CD4-positive, alpha-beta T cell treated with Interleukin-17A for 1 hour (primary cell): ENCODE measurements at places on chromosomes 5 and 9.
A peak's percentile ranks its signal among the peaks of the same experiment; 100 is the strongest.

GRCh38 chr9:127898433-127899127, 823 bp downstream of the ST6GALNAC6 start:
- DNase-seq: no peak

DNA sequence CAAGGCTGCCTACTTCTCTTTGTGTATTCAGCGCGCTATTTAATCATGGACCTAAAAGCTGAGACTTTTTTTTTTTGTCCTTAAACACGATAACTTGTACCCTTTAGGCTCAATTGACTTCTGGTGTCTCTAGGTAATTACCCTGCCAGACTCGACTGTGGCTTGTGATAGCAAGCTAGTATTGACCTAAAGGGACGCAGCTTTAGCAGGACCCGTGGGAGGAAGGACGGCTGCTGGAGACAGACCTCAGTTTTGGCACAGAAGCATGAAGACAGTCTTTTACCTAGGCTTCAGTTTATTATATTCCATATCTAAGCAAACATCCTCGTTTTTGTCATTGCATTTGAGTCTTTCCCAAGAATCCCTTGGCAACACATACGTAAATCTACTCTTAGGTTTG, 115.3 kb downstream of the SMC2 start:
- DNase-seq: no peak

DNA sequence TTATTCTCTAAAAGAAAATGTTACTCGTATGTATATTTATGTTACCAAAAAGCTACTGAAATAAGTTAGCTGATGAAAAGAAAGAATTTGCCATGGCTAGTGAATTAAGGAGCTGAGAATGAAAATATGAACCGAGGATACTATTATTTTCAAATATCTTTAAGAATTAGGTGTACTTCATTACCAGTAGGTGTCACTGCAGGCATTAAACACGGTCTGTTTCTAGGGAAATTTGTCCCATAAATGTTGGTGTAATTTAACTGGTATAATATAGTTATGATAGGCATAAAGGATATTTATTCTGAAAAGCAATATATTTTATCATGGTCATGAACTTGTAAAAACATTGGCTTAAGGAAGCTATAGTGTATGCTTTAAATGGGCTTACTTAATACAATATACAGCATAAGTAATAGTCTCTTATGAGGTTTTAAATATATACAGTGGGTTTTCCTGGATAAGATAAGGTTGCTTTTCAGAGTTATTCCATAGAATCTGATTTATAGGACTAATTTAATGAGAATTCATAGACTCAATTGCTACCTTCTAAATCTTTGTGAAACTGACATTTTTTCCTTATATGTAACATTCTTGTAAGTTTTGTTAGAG, 72.4 kb upstream of the MPDZ start:
- DNase-seq: no peak

DNA sequence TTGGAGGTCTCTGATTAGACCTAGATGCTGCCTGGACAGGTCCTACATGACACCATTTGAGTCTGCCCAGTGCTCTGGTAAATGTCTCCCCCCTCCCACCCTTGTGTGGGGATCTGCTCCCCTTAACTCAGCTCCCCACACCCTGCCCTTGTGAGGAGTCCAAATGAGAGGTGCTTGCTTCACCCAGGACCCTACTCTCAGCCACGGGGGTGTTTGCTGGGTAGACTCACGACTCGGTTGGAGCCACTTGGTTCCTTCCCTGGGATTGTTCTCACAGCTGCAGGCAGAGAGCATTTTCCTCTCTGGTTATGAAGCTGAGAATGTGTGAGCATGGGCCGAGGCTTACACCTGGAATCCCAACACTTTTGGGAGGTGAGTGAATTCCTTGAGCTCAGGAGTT, 204.7 kb downstream of the CDK5RAP2 start:
- no peak for DNase-seq

DNA sequence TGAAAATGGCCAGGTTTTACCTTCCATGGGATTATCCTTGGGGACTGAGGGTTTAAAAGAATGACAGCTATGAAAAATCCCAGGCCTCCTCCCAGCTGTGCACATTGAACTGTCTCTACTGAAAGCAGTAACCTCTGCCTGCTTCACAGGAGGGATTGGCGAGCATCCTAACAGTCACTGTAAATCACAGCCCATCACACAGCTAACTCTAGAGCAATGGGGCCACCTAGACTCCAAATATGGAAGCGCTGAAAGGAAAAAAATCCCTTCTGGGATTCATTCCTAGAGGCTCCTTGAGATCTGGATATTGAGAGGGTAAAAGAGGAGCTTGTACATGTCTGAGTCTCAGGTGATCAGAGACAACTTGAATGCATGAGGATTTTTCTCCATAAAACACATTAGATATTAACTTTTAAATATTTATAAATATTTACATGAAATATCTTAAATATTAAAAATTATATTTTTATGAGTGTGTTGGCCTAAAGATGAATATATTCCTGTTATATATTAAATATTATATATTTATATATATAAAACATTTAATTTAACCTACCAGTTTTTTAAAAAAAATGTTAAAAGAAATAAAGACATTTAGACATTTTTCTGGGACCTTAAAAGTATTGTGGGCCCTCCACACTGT, 133.8 kb upstream of the SLC24A2 start:
- DNase-seq: no peak

DNA sequence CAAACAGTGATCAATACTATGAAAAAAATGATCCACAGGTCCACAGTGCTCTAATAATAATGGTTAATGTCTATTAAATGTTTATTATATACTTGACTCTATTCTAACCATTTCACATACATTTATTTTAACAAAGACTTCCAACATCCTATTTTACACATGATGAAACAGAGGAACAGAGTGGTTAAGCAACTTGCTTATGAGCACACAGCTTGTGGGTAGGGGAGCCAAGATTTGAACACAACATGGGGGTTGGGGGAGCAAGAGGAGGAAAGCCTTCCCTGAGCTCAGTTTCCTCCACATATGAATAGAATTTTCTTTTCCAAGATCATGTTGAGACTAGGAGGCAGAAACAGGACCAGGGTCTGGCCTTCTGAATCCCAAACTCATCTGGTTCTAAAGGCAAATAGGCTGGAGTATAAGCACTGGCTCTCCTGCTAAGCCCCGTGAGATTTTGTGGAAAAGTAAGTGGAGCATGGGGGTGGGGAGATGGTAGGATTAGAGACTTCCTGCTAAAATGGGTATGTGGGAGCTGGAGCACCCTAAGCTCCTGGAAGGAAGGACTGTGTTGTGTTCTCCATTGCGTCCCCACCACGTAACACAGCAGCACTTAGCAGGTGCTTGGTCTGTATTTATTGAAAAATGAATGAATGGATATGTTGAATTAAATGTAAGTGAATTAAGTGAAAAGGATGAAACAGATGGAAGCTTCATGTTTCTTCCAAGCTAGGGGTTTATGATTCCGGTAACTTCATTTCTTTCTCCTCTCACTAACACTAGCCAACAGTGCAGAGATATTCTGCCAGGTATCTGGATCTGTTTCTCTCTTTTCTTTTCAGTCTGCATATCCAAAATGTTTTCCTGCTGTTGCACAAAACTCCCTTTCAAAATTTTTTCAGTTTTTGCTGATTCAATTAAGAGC, 26.9 kb upstream of the GALNT10 start:
- no peak for DNase-seq

DNA sequence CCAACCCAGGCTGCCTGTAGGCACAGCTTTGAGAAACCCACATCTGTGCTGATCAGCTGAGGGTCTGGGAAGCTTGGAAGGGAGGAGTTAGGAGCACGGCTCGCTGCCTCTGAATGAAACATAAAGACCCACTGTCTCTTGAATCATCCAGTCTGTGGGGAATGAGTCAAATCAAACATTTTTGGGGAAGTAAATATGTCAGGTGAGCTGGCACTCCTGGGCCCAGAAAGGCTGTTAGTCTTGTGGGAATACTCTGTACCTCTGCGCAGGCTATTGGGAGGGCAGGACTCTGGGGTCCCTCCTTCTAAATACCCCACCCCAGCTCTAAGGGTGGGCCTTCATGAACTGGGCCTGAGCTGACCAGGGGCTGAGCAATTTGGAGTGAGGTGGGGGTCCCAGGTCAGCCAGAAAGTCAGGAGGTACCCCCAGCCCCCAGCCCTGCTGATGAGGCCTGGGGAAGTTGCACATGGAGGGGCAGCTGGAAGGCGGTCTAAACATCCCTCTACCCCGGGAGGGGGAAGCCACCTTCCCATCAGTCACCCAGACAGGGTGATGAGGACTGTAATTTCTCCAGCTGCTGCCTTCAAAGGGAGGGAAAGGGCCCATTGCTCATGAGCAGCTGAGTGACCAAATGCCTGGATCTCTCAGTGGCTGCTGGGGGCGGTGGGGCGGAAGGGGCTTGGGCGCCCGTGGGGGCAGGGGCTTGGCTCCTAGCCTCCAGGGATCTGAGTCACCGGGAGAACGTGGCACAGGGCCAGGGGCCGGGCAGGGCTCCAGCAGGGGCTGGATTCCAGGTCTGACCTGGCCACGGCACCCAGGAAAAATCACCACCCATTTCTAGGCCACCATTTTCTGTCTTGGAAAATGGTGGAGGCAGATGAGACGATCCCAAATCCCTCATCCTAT, 10.8 kb downstream of the FIBCD1 start:
- DNase-seq: no peak

- DNase-seq: peak; percentile 44
These were observed 7.0 kb downstream of the PAM start for GRCh38 chr5:102762095-102762534.

- peak; percentile 22 for DNase-seq
These were observed 23.6 kb downstream of the OLFML2A start for GRCh38 chr9:124800306-124801259.

DNA sequence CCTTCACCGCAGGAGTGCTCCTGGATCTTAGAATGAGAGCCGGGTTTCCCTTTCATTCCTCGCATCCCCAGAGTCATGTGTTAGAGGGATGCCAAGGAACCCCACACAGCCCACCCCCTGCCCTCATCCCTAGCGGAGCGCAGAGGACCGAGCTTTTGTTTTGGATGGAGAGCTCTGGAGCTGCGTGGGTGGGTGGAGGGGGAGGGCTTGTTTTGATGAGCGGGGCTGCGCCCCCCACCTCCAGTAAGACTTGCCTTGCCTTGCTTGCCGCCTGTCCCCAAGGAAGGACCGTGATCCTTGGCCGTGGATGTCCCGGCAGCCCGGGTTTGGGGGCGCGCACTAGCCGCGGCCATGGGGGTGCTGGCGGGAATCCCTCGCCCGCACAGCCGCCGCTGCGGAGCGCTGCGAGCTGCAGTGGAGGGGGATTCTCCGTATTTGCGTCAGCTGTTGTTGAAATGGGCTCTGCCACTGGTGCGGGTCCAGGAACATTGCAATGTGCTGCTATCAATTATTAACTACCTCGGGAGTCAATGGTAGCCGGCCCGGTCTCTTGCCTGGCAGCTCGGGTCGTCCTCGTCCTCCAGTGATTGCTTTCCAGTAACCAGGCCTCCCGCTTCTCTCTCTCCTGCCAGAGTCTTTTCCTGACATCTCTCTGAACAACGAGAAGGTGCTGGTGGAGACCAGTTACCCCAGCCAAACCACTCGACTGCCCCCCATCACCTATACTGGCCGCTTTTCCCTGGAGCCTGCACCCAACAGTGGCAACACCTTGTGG, 1.0 kb downstream of the EGR1 start:
- peak; percentile 18 for DNase-seq

GRCh38 chr5:43514471-43514815, 505 bp downstream of the C5orf34 start:
- no peak for DNase-seq

DNA sequence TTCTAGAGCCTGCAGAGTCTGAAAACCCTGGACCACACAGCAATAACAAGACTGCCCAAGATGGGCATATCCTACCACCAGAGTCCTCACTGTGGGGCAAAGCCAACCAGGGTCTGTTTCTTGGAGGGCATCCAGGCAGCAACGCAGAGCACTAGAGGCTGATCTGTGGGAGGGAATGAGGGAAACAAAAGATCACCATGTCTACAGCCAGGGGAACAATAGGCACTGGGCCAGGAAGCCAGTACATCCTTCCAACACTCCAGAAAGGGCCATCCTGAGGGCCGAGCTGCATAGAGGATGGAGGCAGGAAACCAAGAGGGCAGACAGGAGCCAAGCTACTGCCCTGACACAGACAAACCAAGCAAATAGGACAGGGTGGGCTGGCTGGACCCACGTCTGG, 416.1 kb upstream of the IRX4 start:
- DNase-seq: no peak

DNA sequence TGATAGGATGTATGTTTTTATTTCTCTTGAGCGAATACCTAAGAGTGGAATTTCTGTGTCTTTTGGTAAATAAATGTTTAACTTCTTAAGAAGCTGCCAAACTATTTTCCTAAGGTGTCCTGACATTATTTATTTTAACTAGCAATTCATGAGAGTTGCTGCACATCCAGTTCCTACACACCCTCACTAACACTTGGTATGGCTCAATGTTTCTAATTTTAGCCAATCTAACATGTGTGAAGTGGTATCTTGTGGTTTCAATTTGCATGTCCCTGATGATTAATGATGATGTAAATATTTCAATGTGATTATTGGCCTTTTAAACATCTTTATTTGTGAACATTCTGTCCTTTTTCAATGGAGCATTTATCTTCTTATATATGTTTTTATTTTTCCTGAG, 2095.5 kb upstream of the C9orf72 start:
- no peak for DNase-seq

DNA sequence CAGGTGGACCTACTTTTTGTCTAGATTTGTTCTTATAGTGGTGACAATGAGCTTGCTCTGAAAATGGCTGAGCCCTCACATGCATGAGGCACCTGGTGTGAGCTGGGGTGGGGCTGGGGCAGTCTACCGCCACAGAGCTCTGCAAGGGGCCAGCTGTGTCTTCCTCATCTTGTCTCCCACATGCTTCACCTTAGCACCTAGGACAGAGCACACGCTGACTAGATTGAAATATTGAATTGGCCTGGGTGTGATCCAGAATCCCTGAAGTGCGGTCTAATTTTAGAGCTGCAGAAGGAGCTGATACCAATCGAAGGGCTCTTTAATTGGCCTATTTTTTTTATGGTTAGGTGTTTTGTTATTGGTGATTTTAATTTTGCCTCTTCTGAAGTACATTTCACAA, 126.1 kb upstream of the NFIB start:
- no peak for DNase-seq

GRCh38 chr9:112337547-112337946, 4.1 kb upstream of the PTBP3 start:
- no peak for DNase-seq

DNA sequence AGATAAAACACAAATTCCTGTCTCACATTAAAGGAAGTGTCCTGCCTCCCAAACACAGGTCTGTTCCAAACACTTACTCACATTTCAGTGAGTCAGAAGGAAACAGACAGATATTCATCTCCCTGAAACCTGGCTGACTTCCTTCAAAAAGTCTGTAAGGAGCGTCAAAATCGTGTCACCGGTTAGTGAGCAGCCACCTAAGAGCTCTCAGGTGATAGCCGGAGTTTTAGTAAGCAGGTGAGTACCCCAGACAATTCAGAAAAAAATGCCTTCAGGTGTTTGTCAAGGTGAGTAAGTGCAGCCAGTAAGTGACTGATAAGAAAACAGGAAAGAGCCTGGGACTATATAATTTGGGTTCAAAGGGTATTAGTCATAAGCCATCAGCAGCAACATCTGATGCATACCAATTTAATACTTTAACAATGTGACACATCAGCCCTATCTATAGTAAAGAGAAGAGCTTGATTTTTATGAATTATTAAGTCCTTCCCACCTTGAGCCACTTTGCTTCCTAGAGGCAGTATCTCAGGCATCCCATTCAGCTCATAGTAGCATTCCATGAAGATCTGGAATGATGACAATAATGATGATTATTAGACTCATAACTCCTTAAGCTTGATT, 1.3 kb upstream of the ITGA2 start:
- DNase-seq: no peak
